COR-L47 (cell line): ENCODE measurements at places on chromosomes 12 and 14.

DNA sequence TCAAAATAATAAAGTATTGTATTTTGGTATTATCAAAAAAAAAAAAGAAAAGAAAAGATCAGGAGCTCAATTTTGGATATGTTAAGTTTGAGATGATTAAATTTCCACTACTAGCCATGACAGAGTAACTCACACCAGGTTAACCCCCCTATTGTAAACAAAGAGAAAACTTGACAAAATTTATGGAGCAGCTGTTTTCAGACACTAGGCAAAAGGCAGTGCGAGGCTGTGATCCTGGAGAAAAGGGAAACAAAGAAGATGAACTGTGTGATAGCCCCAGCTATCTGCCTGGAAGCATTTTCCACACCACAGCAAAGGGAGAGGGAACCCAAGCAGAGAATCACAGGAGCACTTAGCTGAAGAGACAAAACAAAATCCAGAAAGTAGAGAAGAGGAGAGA lies 145.0 kb downstream of the KIF21A start:
- no peak for DNase-seq

DNA sequence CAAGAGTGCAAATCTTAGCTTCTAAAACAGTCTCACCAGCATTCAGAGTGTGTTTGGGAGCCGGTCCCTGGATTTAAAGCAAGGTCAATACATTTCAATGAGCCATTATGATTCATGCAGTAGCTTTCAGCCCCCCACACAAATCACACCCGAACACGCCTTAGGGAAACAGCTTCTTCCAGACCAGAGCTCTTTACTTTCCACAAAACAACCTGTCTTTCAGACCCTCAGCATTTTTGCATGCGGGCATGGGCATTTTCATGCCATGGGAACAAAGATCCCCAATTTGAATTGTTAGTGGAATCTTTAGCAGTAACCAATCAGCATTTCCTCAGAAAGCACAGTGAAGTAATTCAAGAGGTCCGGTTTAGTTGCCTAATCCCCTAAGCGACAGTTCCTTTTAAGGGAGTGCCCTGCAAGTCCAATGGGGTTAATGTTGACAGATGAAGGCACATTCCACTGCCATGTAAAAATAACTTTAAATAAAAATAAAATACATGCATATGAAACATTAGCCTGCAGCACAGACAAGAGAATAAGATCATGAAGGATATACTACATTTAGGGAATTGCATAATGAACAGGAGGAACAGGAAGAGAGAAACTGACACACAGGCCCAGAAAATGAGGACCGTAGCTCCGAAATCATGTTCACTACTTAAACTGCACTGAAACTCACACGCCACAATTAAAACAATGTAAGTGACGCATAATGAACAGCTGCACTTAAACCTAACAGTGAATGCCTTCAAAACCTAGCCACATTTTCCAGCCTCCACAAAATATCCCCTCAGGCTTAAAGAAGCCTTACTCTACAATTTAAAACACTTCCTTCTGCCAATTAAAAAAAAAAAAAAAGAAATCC lies 4.0 kb downstream of the VPS37B start:
- DNase-seq: no peak

- DNase-seq: no peak
Observed at GRCh38 chr14:69876221-69876847, 2.9 kb upstream of the SMOC1 start.

DNA sequence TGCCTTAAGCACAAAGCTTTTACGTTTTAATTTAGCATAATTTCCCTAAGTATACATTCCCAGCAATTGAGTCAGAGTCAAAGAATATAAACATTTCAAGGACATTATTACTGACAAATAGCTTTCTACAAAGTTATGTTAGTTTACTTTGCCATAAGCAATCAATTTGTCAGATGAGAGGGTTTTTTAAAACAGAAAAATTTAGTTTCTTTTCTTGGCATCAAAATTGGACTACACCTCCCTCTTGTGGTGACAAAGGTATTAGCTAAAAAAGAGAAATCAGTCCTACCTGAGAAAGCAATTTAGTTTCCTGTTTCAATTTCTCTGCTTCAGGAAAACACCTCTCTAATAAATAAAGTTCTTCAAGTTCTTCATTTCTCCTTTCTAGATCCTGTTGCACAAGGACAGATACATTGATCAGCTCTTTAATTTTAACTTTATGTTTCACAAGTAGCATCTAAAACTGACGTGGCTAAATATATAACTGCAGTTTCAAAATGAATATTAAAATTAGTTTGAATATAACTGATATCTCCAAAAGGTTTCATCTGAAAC lies 39.9 kb downstream of the DNAI7 start:
- no peak for DNase-seq

DNA sequence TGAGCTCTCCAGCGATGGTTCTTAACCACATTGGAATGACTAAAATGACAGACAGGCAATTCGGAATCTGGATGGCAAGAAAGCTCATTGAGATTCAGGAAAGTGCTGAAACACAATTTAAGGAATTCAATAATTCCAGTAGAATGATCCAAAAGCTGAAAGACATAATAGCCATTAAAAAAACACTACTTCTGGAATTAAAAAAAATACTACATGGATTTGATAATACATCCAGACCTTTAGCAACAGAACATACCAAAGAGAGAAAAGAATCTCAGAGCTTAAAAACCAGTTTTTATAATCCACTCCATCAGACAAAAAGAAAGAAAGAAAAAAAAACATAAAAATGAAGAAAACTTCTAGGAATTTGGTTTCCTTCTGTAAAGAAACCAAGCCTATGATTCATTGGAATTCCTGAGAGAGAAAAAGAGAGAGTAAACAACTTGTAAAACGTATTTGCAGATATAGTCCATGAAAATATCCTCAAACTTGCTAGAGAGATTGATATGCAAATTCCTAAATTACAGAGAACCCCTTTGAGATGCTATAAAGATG lies 52.8 kb downstream of the SLCO1B1 start:
- DNase-seq: no peak

DNA sequence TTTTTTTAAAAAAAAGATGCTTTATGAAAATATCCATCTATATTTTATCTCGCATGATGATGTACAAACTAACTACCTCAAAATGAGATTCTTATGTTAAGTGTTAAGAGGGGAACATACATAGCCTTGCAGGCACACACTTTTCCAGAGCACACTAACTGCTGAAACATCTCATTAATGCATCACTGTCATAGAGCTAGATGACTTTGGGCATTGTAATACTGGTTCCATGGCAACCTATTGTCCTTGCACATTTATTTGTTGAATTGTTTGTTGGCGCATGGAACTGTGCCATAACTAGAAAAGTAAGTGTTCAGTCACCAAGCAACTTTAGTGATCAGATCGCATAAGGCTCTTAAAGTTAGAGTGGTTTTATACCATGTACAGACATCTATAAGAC lies 348.3 kb downstream of the GALC start:
- peak; percentile 82 for DNase-seq

DNA sequence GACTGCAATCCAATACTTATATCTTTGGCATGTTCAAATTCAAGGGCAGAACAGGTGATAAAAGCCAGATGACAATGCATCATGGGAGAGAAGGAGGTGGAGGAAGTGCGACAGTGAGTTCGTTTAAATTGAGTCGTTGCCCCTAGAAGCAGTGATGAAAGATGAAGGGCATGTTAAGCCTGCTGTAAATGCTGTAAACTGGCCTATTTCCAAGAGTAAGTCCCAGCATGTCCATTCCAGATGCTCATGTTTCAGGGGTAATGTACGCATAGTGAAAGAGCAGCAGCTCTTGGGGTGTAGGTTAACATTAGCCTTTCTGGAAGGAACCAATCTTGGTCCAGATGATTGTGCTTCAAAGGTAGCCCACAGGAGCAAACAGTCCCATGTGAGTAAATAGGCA lies 97.1 kb downstream of the C2CD5 start:
- DNase-seq: no peak

DNA sequence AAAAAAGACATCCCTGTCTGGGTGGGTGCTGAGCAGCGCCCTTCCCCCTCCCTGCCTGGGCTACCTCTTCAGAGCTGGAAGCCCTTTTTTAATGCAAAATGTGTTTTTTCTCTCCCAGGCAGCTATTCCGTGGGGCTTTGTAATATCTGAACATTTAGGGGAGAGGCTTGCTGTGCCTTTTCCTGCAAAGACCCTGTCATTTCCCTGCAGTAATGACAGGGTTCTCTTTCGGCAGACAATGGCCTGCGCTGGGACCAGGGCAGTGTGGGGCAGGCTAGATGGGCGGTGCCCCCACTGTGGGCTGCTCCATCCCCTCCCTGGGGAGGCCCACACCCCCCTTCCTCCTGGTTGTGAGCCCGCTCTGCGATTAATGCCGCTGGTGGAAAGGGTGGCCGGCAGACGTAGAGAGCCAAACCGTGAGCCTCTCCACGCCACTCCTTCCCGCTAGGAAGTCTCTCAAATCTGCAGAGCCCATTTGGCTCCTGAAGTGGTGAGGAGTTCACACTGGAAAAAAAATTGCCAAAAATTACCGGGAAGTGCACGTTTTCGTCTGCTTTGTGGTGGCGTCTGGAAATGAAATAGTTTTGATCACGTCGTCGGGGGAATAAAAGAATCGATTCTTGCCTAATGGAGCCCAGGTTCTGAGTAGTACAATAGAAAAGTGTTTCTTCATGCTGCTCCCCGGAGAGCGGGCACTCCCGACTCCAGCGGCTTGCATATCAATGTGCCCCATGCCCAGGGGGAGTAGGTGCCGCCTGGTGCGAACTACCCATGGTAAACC lies 31.5 kb downstream of the KIF26A start:
- no peak for DNase-seq

DNA sequence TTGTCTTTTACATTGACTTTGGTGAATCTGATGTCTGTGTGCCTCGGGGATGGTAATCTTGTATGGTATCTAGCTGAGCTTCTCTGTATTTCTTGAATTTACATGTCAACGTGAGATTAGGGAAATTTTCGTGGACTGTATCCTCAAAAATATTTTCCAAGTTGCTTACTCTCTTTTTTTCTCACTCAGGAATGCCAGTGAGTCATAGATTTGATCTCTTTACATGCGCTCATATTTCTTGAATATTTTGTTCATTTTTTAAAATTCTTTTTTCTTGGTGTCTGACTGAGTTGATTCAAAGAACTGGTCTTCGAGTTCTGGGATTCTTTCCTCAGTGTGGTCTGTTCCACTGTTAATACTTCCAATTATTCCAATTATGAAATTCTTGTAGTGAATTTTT lies 207.7 kb downstream of the RAD51B start:
- DNase-seq: no peak

DNA sequence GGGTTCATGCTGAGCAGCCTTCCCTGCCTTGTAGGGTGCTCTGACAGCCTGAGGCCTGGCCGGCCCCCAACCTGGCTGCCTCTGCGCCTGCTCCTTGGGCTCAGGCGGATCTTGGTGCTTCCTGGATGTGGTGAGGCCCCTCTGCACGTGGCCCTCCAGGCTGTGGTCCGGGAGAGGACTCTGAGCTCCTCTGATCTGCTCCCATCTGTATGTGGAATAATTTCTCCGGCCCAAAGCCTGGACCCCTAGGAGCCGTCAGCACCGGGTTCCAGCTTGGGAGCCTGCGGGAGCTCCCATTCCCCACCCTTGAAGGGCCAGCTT lies 21.3 kb upstream of the EIF2B2 start:
- no peak for DNase-seq

DNA sequence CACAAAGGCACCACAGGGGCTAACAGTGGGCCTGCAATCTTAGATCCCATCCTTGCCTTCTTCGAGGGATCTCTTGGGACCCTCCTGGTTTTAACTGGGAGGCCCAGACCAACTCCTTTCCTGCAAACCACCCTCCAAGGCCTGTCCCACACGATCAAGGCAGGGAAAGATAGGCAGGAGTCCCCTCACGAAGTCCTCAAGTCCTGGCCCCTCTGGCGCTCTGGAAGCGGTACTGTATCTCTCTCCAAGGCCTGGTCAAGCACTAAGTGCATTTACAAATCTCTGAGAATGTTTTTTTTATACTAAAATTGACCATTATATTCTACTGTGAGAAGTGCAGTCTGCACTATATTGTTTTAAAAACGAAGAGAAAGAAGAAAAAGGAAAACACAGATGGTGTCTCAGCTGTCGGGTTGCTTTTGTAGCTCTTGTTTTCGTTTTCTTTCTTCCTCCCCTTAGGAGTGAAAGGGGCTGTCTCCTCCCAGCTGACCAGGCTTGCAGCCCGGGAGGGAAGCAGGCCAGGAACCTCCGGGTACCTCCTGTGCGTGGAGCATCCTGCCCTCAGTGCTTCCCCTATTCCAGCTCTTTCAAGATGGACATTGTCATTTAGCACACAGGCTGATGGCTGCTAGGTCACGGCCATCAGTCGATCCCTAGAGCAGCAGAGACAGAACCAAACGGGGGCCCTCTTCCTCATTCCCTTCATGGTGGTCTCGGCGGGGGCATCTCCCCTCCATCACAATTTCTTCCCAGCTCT lies 56.7 kb downstream of the FAM222A start:
- DNase-seq: no peak

DNA sequence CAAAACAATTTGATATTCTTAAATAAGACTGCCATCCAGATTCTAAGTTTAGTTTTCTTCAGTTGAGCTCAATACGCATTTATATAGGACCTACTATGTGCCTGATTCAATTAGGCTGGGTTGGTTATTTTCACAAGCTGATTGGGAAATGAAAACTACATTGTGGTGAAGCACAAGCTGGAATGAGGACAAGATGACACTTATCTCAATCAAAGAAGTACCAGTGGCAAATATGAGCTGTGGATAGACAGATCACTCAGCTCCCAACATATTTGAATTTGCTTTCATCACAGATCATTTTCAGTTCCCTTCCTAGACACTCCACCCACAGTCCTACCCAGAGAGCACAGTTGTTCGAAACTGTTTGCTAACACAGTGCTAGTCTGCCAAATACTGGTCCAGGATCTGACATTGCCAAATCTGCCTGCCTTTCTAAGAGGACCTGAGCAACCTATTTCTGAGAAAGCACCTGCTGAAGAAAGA lies 74.7 kb downstream of the LLPH start:
- no peak for DNase-seq

GRCh38 chr14:61813096-61813606 lies 50.9 kb downstream of the SNAPC1 start:
- DNase-seq: no peak

DNA sequence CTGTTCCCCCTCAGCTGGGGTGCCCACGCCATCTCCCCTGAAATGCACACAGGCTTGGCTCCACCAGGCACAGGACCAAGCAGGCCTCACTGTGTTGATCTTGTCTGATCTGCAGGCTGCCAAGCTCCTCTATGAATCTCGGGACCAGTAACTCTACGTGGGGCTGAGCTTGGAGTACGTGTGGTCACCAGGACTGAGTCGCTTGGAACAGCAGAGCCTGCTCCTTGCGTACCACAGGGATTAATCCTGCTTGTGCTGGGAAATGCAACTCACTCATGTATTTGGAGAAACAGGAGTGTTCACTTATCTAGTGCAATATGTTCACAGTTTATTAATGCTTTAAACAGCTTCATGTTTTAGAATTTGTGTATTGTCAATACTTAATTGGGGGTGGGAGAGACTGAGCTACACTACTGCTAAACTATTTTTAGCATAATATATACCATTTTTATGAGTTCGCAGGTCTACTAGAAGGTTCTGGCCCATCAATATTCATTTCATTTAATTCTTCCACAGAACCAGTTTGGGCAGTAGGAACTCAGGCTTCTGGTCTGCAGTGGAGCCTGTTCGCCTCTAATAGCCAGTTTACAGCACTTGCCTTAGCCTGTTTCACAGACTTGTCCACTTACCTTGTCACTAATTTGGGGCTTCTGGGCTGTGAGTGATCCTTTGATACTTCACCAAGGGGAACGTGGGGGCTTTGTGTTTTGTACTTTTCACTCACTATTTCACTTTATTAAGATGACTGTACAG lies 17.4 kb downstream of the ZFYVE21 start:
- DNase-seq: no peak

- DNase-seq: no peak
Observed at GRCh38 chr14:22796087-22796707, 19.0 kb downstream of the SLC7A7 start.

GRCh38 chr12:38890102-38890855 lies 15.1 kb downstream of the CPNE8 start:
- no peak for DNase-seq

GRCh38 chr12:41277100-41277945 lies 89.2 kb downstream of the PDZRN4 start:
- DNase-seq: peak; percentile 55
